ENCODE measurements at places on chromosomes 2 and 18. TPM values are rescaled to one million over a fixed set of nuclear protein-coding genes. Genes with fewer than 3 reads are reported as not detected.
A peak's percentile ranks its signal among the peaks of the same experiment; 100 is the strongest.

RAX gene
- not detected for total RNA-seq

SDC1 gene
- 45.5 TPM for total RNA-seq

TMEM198 gene
- total RNA-seq, result 4.0 TPM

SPR gene
- total RNA-seq, result 11.4 TPM

PKDCC gene
- 131 TPM for total RNA-seq

TUBA3E gene
- not detected for total RNA-seq

KHK gene
- total RNA-seq, result 3.3 TPM

TMEM37 gene
- 13.6 TPM for total RNA-seq

MOB1A gene
- total RNA-seq, result 90.4 TPM

ANKRD62 gene
- not detected for total RNA-seq

DCC gene
- total RNA-seq, result 1.0 TPM

LIMS4 gene
- 1.2 TPM for total RNA-seq

PLCL1 gene
- total RNA-seq, result 2.0 TPM

RAPGEF4 gene
- total RNA-seq, result 24.7 TPM

SPDYA gene
- 1.7 TPM for total RNA-seq

LRATD1 gene
- total RNA-seq, result 2.6 TPM

DNA sequence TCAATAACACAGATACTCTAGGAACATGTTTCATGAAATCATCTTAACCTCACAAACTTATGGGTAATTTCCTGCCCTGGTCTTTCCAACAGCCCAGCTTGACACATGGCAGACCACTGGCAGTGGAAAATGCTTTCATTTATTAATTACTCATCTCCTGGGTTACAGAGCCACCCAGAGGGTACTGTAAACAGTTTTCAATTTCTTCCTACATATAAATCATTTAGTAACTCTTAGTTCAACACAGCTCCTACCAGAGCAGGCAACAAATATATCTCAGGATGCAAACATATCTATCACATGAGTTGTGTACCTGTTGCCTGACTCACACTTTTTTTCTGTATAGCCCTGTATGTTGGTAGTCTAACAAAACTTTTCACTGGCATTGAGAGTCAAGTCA lies 99.2 kb upstream of the VRK2 start:
- H3K27ac ChIP-seq, result no peak overlapping the region
- H3K4me1 ChIP-seq, result peaks cover 5% of the 10 kb centered on the region
- H3K36me3 ChIP-seq, result no peaks in the 10 kb centered on the region
- no peaks in the 10 kb centered on the region for H3K27me3 ChIP-seq
- DNase-seq, result no peak
- no peak overlapping the region for H3K4me3 ChIP-seq

- H3K4me3 ChIP-seq, result peak overlapping the region; percentile 3
- H3K36me3 ChIP-seq, result peaks cover 9% of the 10 kb centered on the region
- H3K4me1 ChIP-seq, result peaks cover 63% of the 10 kb centered on the region
- DNase-seq, result no peak
- peak overlapping the region; percentile 75 for H3K27ac ChIP-seq
- no peaks in the 10 kb centered on the region for H3K27me3 ChIP-seq
Observed at GRCh38 chr2:72220170-72220569, 72.5 kb upstream of the CYP26B1 start.

DNA sequence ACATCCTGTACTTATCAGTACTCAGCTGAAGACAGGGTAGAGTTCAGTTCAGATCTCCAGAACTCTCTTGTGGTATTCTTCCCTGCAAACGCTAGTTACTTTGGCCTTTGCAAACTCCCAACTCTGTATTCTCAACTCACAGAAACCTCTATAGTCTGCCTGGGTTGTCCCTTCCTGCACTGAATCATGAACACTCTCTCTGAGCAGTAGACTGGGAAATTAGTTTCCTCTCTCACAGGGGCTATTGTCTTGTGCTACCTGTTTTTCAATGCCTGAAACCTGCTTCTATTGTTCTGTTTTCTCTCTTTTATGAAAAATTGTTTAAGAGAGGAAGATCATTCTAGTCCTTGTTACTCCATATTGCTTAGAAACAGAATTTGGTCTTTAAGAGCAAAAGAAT lies 134.7 kb downstream of the VIT start:
- no peak overlapping the region for H3K27ac ChIP-seq
- no peak for DNase-seq
- no peak overlapping the region for H3K4me3 ChIP-seq
- H3K4me1 ChIP-seq, result no peaks in the 10 kb centered on the region
- no peaks in the 10 kb centered on the region for H3K36me3 ChIP-seq
- H3K27me3 ChIP-seq, result no peaks in the 10 kb centered on the region

DNA sequence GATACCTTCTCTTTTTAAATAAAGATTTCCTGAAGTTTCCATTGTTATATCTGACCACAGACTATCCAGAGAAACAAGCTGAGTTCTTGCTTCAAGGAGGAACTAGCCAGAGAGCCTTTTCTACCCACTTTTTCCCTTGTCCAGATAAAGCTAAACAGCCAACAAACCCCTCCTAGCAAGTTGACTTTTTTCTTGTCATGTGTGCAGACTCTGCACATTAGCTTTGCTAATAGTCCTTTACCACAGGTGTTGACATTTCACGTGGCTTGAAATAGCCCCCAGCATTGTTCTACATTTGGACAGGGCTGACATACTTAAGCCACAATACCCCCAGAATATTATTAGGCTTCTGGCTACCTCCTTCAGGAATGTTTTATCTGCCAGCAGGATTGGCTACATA lies 40.7 kb downstream of the PCBP1 start:
- H3K27ac ChIP-seq, result peak overlapping the region; percentile 52
- no peak overlapping the region for H3K4me3 ChIP-seq
- peaks cover 53% of the 10 kb centered on the region for H3K4me1 ChIP-seq
- DNase-seq, result no peak

DNA sequence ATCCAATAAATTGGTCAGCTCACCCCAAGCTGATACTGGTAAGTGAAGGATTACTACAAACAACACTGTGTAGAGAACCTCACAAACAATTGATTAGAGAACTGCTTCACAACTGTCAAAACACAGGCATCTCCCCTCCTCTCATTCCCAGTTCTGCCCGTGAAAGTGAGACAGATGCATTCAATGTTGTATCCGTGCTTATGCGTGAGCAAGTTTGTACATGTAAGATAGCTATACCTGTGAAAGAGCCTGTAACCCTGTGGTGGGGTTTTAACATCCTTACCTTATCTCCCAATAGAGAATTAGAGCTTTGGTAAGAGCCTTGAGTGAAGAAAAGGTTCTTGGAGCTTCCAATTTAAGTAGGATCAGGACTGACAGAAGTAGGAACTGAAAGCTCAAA lies 9.1 kb downstream of the MARCHF4 start:
- peaks cover 10% of the 10 kb centered on the region for H3K4me1 ChIP-seq
- no peaks in the 10 kb centered on the region for H3K36me3 ChIP-seq
- no peak overlapping the region for H3K4me3 ChIP-seq
- H3K27me3 ChIP-seq, result peaks cover 97% of the 10 kb centered on the region
- DNase-seq, result no peak
- H3K27ac ChIP-seq, result no peak overlapping the region

GRCh38 chr2:144937910-144938709 lies 418.2 kb upstream of the ZEB2 start:
- no peaks in the 10 kb centered on the region for H3K36me3 ChIP-seq
- H3K27me3 ChIP-seq, result no peaks in the 10 kb centered on the region
- no peak for DNase-seq

GRCh38 chr18:64854112-64854511 lies 705.2 kb upstream of the LINC00305 start:
- no peaks in the 10 kb centered on the region for H3K27me3 ChIP-seq
- no peak overlapping the region for H3K27ac ChIP-seq
- no peak overlapping the region for H3K4me3 ChIP-seq
- peaks cover 9% of the 10 kb centered on the region for H3K4me1 ChIP-seq

DNA sequence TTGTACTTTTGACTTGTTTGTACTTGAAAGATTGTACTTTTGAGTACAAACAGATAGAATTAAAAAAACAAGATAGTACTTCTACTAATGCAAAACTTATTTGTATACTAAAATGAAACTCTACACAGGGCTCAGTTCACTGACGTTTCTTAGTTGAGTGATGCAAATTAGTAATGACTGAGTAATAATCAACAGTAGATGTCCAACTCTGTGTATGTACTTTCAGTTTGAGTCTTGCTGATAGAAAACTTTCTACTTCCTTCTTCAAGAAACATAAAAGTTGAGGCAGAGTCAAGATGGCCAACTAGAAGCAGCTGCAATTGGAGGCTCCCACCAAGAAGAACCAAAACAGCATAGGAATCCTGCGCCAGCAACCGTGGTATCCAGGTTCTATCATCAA lies 585.0 kb downstream of the NR4A2 start:
- H3K36me3 ChIP-seq, result no peaks in the 10 kb centered on the region
- no peak for DNase-seq
- no peaks in the 10 kb centered on the region for H3K27me3 ChIP-seq
- H3K27ac ChIP-seq, result no peak overlapping the region

- H3K27ac ChIP-seq, result peak overlapping the region; percentile 2
- no peak for DNase-seq
- peaks cover 5% of the 10 kb centered on the region for H3K27me3 ChIP-seq
- no peaks in the 10 kb centered on the region for H3K36me3 ChIP-seq
- peaks cover 19% of the 10 kb centered on the region for H3K4me1 ChIP-seq
Observed at GRCh38 chr2:219641390-219642068, 14.1 kb downstream of the SLC4A3 start.

- H3K36me3 ChIP-seq, result no peaks in the 10 kb centered on the region
- H3K4me3 ChIP-seq, result no peak overlapping the region
- no peak overlapping the region for H3K27ac ChIP-seq
- no peaks in the 10 kb centered on the region for H3K27me3 ChIP-seq
Observed at GRCh38 chr18:67670024-67670543, 153.6 kb upstream of the DSEL start.

GRCh38 chr2:185291035-185291647 lies 447.5 kb upstream of the FSIP2 start:
- H3K36me3 ChIP-seq, result no peaks in the 10 kb centered on the region
- peak; percentile 45 for DNase-seq
- H3K4me1 ChIP-seq, result no peaks in the 10 kb centered on the region
- no peak overlapping the region for H3K27ac ChIP-seq

- H3K4me1 ChIP-seq, result peaks cover 60% of the 10 kb centered on the region
- no peaks in the 10 kb centered on the region for H3K27me3 ChIP-seq
- no peak overlapping the region for H3K4me3 ChIP-seq
- no peaks in the 10 kb centered on the region for H3K36me3 ChIP-seq
Observed at GRCh38 chr2:190791347-190791975, 89.2 kb upstream of the GLS start.

GRCh38 chr2:42087137-42087856 lies 39.5 kb downstream of the PKDCC start:
- H3K4me3 ChIP-seq, result no peak overlapping the region
- no peak for DNase-seq
- H3K27ac ChIP-seq, result no peak overlapping the region
- peaks cover 32% of the 10 kb centered on the region for H3K4me1 ChIP-seq

- H3K4me1 ChIP-seq, result no peaks in the 10 kb centered on the region
- no peak overlapping the region for H3K4me3 ChIP-seq
- H3K27ac ChIP-seq, result no peak overlapping the region
- no peaks in the 10 kb centered on the region for H3K36me3 ChIP-seq
Observed at GRCh38 chr18:32831781-32832180, 59.0 kb upstream of the KLHL14 start.

DNA sequence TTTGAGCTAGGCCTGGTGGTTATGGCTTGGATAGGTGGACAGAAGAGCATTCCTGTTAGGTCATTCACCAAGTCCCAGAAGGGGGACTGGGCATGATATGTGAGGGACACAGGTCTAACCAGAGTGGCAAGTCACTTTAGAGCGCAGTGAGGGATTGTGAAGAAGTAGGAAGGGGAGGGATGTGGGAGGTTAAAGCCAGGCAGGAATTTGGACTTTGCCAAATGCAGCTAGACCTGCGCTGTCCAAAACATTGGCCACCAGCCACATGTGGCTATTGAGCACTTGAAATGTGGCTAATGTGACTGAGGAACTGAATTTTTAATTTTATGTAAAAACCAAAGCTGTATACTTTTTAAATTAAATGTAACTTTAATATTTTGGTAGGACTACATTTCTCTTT lies 23.7 kb downstream of the GCKR start:
- DNase-seq, result no peak
- H3K4me1 ChIP-seq, result no peaks in the 10 kb centered on the region
- peaks cover 34% of the 10 kb centered on the region for H3K27me3 ChIP-seq

- DNase-seq, result peak; percentile 38
- H3K36me3 ChIP-seq, result no peaks in the 10 kb centered on the region
- H3K27ac ChIP-seq, result peak overlapping the region; percentile 85
Observed at GRCh38 chr2:50126845-50127244, 905.1 kb downstream of the NRXN1 start.

- peaks cover 7% of the 10 kb centered on the region for H3K36me3 ChIP-seq
- H3K4me3 ChIP-seq, result no peak overlapping the region
- H3K27me3 ChIP-seq, result no peaks in the 10 kb centered on the region
- peaks cover 38% of the 10 kb centered on the region for H3K4me1 ChIP-seq
- DNase-seq, result no peak
- peak overlapping the region; percentile 85 for H3K27ac ChIP-seq
Observed at GRCh38 chr2:20609349-20609994, 41.4 kb downstream of the HS1BP3 start.

DNA sequence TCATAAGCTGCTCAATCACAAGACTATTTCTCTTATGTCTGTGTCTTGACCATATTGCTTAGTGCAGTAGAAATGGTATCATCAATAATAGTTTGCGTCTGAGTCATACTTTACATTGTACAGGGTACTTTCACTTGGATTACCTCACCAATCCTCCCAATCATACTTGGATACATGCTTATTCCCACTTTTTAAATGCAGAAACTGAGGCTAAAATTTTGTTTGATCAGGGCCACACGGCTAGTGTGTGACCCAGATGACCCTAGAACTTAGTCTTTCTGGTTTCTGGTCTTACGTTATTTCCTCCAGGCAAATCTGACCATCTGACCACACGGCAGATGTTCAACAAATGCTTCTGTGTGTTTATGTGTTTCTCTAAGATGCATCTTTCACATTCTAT lies 23.8 kb upstream of the CCL20 start:
- H3K27me3 ChIP-seq, result no peaks in the 10 kb centered on the region
- no peaks in the 10 kb centered on the region for H3K36me3 ChIP-seq
- no peak overlapping the region for H3K4me3 ChIP-seq
- H3K27ac ChIP-seq, result no peak overlapping the region
- H3K4me1 ChIP-seq, result peaks cover 2% of the 10 kb centered on the region

- no peak overlapping the region for H3K27ac ChIP-seq
- no peak for DNase-seq
- H3K27me3 ChIP-seq, result no peaks in the 10 kb centered on the region
- peaks cover 51% of the 10 kb centered on the region for H3K36me3 ChIP-seq
- no peak overlapping the region for H3K4me3 ChIP-seq
Observed at GRCh38 chr2:26279886-26280285, 35.1 kb downstream of the HADHB start.

DNA sequence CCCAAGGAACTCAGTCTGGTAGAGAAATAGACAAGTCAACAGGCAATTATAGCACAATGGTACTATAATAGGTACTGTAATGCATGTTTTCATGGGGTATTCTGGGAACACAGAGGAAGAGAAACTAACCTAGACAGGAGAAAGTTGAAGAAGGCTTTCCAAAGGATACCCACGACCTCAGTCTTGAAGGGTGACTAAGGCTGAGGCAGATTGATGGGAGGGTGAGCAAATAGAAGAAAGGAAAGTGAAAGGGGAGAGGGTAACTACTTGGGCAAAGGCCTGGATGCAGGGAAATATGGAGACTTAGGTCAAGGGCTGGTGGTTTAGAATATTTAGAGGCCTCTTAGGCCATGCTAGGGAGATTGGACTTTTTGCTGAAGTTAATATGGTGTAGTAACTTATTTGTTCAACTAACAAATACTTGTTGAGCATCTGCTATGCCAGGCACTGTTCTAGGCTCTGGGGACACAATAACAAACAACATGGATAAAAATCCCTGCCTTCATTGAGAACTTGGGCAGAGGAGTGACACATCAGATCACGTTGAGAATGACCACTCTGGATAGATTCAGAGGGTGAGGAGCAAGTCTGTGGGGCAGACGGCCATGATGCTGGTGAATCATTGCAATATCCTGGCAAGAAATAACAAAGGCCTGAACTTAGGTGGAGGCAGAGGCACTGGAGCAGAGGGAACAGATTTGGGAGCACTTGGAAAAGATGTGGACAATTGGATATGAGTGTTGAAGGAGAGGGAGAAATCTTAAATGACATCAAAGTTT lies 56.4 kb downstream of the PLB1 start:
- no peak overlapping the region for H3K4me3 ChIP-seq
- peaks cover 2% of the 10 kb centered on the region for H3K4me1 ChIP-seq
- H3K27me3 ChIP-seq, result no peaks in the 10 kb centered on the region
